ENCODE measurements at places on chromosomes 2 and 18.

- no peak for DNase-seq
Observed at GRCh38 chr2:171187819-171188218, 27.1 kb upstream of the TLK1 start.

DNA sequence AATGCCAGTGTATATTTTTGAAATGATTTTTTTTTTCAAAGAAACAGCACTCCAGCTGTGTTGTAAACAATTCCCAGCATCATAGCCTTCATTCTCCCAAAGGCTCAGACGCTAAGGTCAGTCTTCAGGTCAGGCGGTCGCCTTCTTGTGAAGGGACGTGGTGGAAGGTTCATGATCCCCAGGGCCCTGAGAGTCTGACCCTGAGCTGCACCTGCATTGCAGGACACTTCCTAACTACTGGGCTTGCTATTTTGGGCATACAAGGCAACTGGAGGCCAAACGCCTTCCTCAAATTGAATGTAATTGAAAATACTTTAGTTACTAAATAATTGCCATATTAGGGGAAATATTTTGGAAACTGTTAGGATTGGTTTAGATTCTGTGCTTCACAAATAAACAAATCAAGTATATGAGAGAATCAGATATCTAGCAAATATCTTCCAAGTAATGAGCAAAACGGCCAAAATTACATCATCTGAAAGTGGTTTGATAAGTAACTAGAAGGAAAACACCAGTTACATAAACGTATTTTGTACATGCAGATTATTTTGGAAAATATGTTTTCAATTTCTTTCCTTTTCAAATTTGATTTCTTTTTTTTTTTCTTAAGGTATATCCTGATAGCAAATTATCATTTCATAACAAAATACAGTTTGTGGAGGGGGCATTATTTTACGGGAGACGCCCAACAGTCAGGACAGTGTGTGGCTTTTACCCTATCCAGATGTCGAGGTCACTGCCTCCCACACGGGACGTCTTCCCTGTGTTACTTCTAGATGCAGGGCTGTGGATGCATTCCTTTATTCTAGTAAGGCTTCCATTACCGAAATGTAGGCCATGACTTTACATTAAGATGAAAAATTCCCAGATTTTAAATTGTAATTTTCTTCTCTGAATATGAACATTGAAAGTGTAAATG is 136.0 kb downstream of the ATP9B start:
- no peak for DNase-seq

GRCh38 chr18:9604348-9604747 is 10.0 kb downstream of the PPP4R1 start:
- no peak for DNase-seq

DNA sequence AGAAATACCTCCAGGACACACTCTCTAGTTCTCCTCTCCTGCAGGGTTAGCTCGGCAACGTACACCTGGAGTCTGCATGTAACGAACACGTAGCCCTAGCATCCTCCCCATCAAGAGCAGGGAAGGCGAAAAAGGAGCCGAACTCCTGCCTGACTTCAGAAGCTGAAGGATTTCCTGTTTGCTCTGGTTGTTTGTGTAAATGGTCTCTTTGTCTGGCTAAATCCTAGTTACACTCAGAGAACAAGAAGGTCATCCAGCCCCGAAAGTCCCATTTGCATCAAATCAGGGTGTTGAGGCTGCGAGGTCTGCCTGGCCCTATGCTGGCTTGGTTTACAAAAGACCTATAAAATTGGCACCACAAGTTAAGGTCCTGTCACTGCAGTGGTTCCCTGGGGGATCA is 66.4 kb upstream of the POMC start:
- DNase-seq: no peak

- peak; percentile 78 for DNase-seq
Observed at GRCh38 chr2:218406949-218407618, 7.4 kb downstream of the CTDSP1 start.

DNA sequence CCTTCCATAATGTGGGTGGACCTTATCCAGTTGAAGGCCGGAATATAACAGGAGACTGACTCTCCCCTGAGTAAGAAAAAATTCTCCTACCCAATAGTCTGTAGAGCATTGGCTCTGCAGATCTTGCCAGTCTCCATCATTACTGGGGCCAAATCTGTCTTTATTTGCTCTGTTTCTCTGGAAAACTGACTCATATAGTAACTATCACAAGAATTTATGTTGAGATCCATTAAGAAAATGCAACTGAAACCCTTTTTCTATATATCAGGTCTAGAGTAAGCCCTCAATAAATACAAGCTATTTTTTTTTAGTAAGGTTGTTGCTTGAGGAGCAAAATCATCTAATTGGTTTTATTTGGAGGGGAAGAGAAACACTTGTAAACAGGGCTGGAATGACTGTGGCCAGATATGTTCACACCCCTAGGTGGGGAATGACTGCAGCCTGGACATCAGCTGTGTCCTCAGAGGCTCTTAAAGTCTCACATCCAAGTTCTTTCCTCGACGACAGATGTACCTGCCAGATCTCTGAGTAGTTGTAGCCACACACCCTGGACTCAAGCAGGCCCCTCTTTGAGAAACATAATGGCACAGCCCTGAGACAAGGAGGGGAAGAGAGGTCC is 339.7 kb downstream of the TNS1 start:
- no peak for DNase-seq

DNA sequence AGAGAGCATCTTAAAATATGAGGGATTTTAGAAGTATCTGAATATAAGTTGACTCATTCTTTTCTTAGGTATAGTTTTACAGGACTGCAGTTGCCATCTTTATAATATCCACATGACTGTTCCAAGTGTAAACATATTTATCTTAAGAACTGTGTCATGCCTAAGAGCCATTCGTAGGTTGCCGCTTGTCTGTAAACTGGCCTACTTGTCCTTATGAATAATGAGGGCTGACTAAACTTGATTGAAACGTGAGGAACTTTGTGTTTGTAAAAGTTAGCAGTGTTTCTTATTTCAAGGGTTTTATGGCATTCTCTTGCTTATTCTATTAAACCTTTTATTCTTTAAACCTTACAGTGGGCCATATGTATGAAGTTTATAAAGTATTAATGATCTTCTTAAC is 99.6 kb downstream of the MAP3K20 start:
- no peak for DNase-seq

DNA sequence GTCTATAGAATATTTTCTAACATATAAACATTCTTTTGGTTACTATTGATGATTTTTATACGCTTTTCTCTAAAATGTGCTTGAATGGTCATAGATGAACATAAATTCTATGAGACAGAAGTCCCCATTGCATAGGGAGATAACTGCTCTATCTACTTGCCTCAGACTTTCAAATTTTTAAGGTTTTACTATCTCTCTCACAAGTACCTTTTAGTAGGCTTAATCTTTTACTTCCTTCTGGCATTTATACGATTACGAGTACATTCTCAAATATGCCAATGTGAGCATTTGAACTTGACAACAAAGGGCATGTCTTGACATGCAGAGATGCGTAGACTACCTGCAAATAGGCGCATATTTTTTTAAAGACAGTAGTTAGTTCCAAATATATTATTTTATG is 935.9 kb upstream of the LRATD1 start:
- DNase-seq: no peak

DNA sequence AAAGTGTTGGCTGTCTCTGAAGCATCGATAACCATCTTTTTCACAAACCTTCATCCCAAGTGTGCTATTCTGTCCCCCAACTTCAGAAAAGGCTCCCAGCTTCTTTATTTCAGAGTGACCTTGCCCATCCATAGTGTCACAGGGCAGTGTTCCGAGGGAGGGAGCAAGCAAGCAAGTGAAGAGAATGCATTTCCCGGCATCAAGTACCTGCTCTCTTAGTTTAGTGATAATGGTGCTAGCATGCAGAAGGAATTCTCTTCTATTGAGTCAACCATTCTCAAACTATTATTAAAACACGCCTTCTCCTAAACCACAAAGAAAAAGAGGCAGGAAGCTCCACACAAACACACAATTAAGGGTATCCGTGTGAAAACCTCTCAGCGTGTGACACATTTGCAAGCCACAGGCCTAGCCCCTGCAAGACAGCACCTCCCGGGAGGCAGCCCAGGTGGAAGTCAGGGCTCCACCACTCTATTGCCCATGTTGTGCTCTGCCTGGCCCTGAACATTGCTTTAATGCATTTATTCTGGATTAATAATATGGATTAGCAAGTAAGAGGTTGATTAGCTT is 504.9 kb downstream of the GALR1 start:
- no peak for DNase-seq

DNA sequence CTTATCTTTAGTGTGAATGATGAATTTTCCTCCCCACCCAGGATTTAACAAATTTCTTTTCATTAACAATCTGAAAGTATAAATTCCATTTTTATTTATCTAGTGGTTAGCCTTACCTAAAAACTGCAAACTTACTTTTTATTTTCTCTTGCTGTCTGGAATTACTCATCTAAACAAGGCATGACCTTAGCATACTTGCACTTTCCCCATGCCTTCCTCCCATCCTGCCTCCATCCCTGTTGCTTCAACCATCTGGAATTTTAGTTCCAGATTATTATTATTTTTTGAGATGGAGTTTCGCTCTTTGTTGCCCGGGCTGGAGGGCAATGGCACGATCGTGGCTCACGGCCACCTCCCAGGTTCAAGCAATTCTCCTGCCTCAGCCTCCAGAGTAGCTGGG is 35.6 kb downstream of the GDF7 start:
- DNase-seq: no peak

GRCh38 chr2:239157771-239158170 is 243.0 kb downstream of the HDAC4 start:
- DNase-seq: peak; percentile 25

- DNase-seq: no peak
Observed at GRCh38 chr18:33802955-33803354, 224.9 kb downstream of the ASXL3 start.

DNA sequence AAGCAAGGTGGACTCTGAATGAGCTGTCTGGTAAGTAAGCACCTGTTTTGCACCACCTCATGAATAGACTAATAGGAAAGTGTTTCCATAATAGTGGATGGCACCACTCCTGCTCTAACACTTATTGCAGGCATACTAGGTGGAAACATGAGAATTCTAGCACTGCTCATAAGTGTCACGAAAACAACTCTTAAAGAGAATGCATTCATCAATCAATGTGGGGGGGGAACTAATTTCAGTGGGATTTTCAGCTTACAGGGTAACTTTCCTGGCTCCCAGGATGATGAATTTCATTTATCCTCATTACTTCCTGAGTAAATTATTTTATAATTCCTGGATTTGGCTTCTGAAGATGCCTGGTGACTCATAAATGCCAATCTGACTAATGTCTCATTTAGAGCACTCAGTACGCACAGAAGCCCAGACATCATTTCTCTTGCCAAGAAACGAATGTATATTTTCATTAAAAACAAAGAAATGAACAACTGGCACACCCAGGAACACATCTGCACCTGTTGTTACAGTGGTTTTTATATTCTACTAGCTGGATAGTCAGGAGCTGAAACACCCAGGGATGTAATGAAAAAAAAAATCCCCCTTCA is 129.6 kb downstream of the PID1 start:
- DNase-seq: no peak

DNA sequence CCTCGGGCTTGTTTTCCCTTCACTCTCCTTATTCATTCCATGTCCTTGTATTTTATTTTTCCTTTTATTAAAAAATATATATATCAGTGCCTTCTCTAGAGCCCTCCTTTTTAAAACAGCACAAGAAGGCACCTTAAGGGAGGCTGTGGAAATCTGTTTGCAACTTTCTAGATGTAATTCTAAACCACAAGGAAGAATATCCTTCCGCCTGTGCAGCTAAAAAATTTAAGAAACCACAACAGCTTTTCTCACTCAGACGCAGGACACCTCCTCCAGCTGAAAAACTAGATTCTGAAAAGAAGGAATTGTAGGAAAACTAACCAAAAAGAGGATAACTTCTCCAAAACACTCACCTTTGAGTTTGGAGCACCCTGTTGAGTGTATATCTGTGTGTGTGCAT is 142.2 kb downstream of the BCL11A start:
- DNase-seq: no peak

DNA sequence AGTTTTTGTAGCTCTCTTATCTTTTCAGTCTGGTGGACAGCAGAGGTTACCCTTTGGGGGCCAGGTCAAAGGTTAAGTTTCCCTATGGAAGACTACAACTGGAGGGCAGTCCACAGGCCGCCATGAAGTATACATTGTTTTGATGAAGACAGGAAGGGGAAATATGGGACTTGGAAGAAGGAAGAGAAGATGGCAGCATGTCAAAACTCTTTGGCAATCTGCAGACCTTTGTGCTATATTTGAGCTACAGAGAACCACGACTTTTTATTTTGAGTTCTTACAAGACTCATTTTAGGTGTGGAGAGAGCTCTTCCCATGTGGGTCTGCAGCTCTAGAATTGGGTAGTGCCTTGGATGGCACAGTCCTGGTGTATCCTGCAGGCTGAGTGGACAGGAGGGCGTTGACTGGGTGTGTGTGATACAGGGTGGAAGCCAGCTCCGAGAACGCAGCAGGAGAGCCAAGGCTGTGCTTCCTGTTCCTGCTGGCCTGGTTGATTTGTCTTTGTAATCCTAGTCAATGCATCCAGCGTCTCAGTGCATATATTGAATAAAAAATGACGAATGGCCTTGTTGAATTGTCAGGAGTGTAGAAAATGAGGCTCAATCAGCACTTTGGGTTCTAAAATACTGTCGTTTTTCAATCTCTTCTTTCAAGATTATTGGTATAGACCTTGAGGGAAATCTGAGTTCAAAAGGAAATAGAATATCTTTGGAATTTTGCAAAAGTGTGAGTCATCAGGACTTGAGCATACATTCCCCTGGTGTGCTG is 11.5 kb downstream of the ITGA6 start:
- DNase-seq: no peak

DNA sequence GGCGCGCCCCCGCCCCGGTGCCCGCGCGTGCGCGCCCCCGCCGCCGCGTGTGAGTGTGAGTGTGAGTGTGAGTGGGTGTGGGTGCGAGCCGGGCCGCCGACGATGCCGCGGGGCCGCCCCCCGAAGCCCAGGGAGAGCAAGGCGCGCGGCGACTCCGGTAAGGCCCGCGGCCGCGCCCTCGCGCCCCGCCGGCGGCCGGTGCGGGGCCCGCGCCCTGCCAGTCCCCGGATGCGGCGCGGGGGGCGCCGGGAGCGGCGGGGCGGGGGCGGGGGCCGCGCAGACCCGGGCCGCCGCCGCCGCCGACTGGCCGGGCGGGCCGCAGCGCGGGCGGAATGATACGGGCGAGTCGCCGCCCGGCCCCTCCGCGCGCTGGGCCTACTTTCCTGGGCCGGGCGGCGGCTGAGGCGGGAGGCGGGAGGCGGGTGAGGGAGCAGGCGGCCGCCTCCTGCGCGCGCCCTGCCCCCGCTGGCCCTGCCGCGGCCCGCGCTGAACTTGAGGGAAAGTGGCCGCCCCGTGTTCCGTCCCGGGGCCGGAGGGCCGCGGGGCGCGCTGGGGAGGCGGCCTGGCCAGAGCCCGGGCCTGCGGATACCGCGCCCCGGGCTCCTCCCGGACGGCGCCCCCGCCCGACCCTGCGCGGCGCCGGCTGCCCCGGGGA is at the start of gene ZNF236:
Gene ZNF236 (plus strand): TSS at position 52 of the 655 bp plus-strand sequence. CDS start 51 bp downstream, at position 103.
- no peak for DNase-seq

DNA sequence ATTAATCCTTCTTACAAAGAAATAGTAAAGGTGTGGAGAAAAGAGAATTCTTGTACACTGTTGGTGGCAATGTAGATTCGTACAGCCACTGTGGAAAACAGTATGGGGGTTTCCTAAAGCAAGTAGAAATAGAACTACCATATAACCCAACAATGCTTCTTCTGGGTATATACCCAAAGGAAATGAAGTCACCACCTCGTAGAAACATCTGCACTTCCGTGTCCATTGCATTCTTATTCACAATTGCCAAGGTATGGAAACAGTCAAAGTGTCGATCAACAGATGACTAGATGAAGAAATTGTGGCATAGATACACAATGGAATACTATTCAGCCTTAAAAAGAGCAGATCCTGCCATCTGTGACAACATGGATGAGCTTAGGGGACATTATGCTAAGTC is 93.4 kb upstream of the TGIF1 start:
- DNase-seq: no peak

GRCh38 chr2:199895406-199895805 is 15.7 kb upstream of the C2orf69 start:
- no peak for DNase-seq

All from ascending aorta (tissue), 2 donors.